ENCODE measurements at places on chromosomes 2 and 18.

- DNase-seq, result no peak
Measured at GRCh38 chr2:62831729-62832128, 126.2 kb downstream of the EHBP1 start.

DNA sequence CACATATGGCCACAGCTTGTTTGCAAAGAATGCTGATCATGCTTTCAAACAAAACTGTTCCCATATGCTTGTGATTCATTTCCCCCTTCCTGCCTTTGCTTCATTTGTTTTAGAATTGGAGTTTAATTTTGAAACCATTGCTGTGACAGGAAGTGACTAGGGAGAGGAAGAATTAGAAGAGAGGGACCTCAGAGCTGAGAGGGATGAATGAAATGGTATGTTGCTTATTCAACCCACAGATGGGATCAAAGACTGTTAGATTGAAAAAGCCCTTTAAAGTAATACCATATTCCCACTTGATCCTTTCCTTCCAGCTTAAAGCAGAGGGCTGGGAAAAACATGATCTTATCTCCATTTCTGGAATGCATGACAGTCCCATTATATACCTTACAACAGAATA lies 106.2 kb upstream of the RNF152 start:
- DNase-seq, result no peak

DNA sequence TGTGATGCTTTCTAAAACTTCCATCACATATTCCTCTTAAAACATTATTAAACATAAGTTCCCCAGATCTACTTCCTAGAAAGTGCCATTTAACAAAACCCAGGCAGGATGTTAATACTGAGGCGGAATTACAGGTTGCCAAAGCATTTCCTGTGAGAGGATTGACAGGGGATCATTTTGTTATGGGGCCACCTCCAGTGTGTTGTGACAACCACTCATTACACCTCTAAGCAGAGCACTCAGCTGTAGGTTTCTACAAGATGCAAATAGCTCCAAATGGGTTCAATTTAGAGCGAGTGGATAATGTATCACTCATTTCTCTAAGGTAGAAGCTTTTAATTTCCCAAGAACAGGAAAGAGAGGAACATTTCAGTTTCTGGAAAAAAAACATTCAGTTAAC lies 1429.5 kb upstream of the ACVR2A start:
- no peak for DNase-seq

- no peak for DNase-seq
Measured at GRCh38 chr18:46419391-46420141, 237.5 kb downstream of the LOXHD1 start.

DNA sequence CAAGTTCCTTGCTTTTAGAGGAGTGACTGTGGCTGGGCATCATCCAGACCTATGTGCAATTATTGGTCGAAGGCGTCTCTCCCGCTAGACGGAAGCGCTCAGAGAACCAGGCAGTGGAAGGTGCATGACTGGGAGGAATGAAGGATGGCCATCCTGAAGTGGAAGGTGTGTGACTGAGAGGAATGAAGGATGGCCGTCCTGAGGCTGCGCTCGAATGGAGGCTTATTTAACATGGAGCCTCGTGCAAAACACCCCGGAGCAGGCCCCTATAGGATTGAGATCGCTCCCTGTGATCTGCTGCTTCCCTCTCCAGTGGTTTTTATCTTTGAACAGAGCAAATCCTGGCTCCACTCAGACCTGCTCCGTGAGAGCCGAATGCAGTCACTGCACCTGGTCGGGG lies 140.2 kb upstream of the ID2 start:
- no peak for DNase-seq

GRCh38 chr2:196376984-196377877 lies 205.9 kb upstream of the STK17B start:
- DNase-seq, result no peak

- no peak for DNase-seq
Measured at GRCh38 chr2:38704664-38705063, 38.8 kb downstream of the GALM start.

GRCh38 chr2:44244135-44244871 lies 31.0 kb upstream of the SLC3A1 start:
- peak; percentile 66 for DNase-seq

All from iPS-NIHi11 (cell line).